Endothelial cell (in vitro differentiated cells): ENCODE measurements at places on chromosomes 2 and 18.
A peak's percentile ranks its signal among the peaks of the same experiment; 100 is the strongest.

DNA sequence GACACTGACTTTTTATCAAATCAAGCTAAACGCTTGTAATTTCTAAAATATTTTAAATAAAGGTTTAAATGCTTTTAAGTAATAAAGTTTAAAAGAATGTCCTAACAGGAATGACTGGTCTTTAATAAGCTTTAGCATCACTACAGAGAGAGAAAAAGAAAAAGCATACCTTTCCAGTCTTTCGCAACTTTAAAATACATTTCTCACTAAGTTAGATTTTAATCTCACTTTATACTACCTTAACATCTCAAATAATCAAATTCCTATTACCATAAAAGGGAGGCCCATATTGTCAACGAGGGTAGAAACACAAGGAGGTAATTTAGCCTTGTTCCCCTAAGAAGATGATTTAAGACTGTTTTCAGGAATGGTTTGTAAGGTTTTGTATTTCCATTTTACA, 80.7 kb downstream of the STRN start:
- no peak for DNase-seq

DNA sequence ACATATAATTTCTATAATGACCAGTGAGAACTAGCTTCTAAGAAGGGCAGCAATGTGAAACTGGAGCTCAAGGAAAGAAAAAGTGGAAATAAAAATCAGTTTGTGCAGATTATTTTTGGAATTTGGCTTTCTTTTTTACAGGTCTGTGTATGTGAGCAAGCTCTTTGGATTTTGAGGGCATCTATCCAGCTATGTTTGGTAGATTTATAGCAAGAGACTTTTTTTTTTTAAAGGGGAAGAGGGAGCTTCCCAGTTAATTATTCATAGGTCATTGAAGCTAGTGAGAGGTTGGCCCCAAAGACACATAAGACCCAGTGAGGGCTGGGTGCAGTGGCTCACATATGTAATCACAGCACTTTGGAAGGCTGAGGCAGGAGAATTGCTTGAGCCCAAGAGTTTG, 24.0 kb upstream of the COLEC12 start:
- no peak for DNase-seq

DNA sequence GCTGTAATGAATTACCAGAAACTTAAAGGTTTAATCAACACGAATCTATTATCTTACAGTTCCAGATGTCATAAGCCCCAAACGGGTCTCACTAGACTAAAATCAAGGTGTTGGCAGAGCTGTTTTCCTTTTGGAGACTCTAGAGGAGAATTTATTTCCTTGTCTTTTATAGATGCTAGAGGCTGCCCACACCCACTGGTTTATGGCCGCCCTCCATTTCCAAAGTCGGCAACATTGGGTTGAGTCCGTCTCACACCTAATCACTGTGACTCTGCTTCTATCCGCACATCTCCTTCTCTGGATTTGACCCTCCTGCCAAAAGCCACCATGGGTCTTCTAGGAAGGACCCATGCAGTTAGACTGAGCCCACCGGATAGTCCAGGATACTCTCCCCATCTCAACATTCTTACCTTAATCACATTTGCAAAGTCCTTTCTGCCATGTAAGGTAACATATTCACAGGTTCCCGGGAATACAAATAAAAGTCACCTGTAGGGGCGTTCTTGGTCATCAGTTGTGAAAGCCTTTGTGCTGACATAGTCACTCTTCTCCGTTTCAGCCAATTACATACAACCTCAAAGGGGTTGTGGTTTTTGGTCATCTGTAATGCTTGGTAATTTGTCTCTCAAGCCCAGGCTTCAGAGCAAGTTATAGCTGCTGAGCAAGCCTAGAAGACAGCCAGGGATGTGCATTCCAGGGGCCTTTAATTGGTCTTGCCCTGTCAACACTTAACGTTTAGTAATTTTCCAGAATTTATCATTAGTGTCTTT, 179.4 kb downstream of the ANTXR1 start:
- DNase-seq = no peak

- no peak for DNase-seq
These were observed 344.3 kb upstream of the KCNH7 start for GRCh38 chr2:163182764-163183354.

GRCh38 chr2:17148407-17149145, 369.7 kb downstream of the RAD51AP2 start:
- DNase-seq = peak; percentile 40

GRCh38 chr2:133641497-133641896, 73.2 kb upstream of the NCKAP5 start:
- DNase-seq = no peak

- DNase-seq = no peak
These were observed 13.9 kb upstream of the RAB31 start for GRCh38 chr18:9694174-9694573.

DNA sequence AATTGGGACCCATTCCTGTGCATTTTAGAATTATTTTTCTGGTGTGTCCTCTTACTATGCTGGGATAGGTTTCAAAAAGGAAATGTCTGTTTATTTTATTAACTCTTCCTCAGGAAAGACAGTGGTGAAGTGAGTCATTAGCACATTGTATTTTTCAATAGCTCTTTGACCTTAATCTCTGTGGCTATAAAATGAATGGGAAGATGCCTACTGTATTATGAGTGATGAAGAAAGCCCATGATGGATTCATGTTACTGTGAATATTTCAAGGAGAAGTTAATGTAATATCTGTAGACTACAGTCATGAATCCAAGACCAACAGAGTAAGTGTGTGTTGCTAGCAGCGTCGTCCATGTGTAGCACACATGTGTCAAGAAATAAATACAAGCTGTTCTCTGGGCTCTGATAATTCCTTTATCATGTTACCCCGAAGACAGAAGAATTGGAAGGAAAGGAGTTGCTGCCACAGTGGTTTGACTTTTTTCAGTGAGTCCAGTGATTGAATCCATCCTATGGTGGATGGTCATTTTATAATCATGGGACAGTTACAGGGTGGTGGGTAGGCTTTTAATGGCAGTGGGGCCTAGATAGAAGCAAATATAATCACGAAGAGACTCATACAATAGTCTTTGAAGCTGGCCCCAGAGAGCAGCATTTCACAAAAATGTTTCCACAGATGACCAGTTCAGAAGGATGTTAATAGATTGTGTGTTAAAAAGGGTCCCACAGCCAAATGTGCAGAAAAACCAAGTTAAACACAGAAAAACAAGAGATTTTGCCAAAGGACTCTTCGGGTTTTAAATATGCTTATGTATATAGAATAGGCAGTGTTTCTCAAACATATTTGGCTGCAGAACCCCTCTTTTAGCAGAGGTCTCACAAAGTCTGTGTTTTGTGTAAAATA, 239.7 kb upstream of the RASGRP3 start:
- DNase-seq = no peak

DNA sequence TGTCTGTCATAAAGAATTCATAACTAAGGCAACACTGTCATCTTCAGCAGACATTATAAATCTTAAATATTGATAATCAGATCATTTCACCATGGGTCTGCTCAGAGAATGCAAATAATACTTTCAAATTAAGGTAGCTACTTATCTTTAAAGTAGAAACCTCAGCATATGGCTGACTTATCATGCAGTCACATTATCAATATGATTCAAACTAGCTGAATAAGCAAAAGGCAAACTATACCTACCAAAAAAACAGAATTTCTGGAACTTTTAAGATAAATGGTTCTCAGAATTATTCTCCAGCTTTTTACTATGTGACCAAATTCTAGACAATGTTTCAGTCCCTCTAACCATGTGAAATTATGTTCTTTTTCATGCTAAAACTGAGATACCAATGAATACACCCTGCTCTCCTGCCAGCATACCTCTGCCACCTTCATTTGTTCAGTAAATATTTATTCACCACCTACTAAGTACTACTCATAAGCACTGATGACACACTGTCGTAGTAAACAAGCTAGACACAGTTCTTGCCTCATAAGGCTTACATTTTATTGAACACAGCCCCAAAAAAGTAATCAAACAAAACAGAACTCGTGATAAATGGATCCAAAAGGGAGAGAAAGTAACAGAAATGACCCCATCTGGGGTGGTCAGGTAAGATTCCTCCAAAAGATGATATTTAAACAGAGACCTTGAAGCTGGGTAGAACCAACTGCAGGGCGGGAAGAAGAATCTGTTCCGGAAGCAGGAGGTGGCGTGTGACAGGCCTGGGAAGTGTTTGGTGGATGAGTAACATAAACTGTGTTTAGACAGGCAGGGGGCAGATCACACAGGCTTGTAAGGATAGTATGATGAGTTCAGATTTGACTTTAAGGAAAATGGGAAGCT, 17.7 kb downstream of the SPIRE1 start:
- DNase-seq = no peak

- no peak for DNase-seq
These were observed 87.9 kb downstream of the SEPTIN10 start for GRCh38 chr2:109525836-109526235.

- DNase-seq = no peak
These were observed 71.1 kb upstream of the FMNL2 start for GRCh38 chr2:152263911-152264310.

GRCh38 chr2:151716721-151717120, 17.6 kb downstream of the NEB start:
- no peak for DNase-seq

DNA sequence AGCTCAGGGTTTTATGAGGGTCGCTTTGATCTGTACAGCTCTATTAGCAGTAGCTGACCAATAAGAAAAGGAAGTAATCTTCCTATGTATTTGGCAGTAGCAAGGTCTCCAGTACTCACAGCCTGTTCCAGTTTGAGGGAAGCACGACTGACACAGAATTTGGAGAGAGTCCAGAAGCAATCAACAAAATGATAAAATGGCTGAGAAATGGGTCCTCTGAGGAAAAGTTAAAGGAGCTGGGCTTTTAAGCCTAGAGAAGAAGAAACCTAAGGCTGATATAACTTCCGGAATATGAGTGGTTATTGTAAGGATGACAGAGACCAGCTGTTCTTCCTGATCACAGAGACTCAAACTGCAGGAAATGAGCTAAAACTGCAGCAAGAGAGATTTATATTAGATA, 382.8 kb downstream of the GPD2 start:
- DNase-seq = no peak

DNA sequence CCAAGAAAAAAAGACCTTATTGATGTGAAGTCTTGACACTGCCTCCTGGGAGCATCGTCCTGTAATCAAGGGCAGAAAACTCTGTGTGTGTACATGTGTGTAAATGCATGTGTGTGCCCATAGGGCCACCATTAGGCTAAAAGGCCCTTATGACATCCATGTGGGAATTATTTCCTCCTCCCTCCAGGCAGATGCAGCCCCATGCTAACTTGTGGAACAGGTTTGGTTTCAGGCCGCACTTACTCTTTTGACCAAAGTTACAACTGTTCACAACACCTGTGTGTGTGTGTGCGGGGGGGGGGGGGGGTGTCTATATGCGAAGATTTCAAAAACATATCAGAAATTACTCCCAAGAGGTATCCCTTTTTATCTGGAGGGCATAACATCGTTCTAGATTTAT, 87.4 kb upstream of the SLC14A2 start:
- no peak for DNase-seq

- DNase-seq = no peak
These were observed 13.5 kb downstream of the PLB1 start for GRCh38 chr2:28509361-28509760.

GRCh38 chr2:40346535-40347354, 105.1 kb downstream of the SLC8A1 start:
- no peak for DNase-seq

DNA sequence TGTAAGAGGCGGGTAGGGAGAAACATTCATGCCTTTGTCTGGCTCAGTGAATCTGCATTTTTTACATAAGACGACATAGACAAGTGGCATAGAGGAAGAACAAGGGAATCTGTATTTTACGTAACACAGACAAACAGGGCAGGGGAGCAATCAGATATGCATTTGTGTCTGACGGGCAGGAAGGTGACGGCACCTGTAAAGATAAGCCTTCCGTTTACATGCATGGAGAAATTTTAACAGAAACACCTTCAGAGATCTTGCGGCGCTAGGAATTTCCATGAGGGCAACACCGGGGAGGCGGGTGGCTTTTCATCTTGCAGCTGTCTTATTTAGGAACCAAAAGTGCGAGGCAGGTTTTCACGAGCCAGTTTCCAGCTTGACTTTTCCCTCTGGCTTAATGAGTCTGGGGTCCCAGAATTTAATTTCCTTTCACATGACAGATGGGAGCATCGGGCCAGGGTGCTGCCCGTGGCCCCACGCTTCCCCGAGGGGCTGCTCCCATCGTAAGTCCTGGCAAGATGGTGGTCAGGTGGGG, 42.6 kb downstream of the RTP5 start:
- DNase-seq = no peak

DNA sequence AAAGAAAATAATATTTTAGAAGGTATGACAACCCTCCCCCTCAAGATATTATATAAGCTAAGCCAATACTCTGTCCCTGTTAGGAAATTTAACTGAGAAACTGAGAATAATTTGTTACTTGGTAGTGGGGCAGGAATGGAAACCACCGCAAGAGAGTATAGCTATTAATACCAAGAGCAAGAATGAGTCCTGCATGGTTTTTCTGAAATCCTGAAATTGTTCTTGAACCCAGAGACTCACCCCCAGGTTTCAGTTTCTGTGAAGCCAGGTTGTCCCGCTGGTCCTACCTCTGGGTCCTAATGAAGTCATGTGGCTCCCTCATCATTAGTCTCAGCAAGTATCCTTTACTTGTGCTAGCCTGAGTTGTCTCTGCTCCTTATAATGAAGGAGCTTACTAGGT, 671.0 kb upstream of the ACVR2A start:
- no peak for DNase-seq

DNA sequence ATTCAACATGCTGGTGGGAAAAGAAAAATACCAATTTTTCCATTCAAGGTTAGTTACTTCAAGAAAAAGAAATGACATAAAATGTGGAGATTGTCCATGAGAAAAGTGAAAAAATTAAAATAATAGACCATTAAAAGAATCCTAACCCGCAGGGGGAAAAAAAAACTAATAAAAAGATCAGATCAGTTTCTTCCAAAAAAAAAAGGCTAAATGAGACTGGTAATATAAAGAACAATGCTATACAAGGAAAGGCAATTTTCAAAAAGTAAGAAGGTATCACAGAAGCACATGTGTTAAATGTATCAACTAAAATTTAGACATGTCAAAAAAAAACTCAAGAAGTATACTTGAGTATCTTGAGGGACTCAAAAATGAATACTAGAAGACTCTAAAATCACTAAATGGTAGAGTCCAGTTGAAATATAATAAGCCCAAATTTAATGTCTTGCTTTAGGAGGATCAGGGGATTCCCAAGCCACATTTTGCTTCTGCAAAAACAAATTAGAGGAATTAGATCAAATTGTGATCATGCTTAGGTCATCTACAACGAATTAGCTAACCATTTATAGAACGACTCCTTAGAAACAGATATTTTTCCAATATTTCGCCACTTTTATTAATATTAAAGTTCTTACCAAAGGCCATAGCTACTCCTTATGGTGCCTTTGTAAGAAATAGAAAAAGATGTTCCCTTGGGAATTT, 35.8 kb upstream of the GLS start:
- no peak for DNase-seq

DNA sequence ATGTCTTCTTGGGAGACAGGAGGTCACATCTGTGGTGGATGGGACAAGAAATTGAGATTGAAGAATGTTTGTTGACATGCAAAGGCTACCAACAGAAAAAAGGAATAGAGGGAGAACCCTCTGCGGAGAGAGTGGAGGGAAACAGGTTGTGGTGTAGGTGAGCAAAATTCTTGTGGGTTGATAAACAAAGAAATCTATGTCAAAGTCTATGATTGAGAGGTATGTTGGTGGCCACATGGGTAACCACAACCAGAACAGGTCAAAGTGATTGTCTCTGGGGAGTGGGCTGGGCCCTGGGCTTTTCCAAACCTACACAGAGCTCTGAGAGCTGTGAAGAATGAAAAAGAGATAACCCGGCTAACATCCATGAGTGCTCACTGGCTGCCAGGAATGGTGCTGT, 62.8 kb upstream of the NCK2 start:
- no peak for DNase-seq
